ENCODE measurements at places on chromosomes 16 and 17. TPM values are rescaled to one million over a fixed set of nuclear protein-coding genes. Genes with fewer than 3 reads are reported as not detected.

PSKH1 gene
- 19.9 TPM for total RNA-seq

KRT31 gene
- total RNA-seq: not detected

MYH1 gene
- 1.9 TPM for total RNA-seq

GRCh38 chr16:59236804-59237458 lies 502.8 kb upstream of the GOT2 start:
- no peak for DNase-seq

GRCh38 chr17:15738066-15738465 lies 6.0 kb downstream of the TBC1D26 start:
- no peak for DNase-seq

DNA sequence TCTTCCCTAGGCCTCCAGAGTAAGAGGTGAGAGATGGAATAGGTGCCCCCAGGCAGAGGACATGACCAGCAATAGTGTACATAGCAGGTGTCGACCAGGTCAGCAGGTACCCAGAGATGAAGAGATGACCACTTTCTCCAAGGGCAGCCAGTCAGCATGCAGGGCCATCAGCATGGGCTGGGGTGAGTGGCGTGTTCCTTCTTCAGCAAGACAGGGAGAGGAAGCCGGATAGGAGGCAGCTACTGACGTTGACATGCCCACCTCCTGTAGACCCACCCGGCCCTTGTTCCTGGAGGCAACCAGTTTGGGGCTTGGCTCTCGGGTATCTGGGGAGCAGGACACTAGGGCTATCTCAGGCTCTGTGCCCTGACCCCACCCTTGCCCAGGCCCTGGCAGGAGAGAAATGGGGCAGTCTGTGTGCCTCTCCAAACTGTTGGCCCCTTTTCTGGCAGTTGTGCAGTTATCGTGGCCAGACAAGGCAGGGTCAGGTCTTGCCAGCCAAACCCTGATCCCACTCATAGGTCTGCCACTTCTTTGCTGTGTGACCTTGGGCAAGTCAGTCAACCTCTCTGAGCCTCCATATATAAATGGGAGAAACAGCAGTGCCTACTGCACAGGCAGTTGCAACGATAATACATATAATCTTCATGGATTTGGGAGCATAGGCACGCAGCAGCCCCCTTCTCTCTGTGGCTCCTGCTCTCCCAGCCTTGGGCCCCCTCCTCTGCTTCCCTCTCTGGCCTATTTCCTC lies 1.4 kb upstream of the NDRG4 start:
- DNase-seq: no peak

DNA sequence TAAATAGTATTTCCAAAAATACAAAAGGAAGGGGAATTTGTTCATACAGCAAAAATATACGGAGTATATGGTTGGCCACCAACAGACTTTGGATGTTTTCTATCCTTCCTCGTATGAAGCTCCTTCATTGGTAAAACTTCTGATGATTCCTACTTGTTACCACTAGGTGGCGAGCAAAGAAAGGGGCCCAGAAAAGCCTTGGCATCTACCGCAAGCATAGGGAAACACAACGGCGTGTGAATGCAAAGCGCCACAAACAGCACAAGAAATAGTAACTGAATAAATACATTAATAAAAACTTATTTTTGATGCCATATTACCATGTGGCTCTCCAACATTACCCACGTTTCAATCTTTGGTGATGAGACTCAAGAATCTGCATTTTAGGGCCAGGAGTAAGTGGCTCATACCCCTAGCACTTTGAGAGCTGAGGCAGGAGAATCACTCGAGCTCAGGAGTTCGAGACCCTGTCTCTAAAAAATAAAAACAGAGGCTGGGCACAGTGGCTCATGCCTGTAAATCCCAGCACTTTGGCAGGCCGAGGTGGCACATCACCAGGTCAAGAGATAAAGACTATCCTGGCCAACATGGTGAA lies 34.5 kb downstream of the YWHAE start:
- DNase-seq: peak; percentile 72

DNA sequence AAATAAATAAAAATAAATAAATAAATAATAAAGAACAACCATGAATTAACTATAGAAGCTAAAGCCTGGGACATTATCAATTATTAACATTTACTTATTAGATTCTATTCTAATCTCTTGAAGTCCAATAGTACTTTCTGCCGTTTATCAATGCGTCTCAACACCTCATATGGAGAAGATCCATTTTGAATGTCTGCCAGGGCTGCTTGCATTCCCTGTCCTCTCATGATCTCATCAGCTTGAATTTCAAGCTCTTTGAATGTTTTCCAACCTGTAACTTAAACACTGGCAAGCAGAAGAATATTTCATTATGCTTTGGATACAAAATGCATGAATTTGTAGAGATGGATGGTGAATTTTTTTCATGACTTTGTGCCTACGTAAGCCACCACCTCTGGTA lies 191.9 kb upstream of the ANKFN1 start:
- no peak for DNase-seq

- no peak for DNase-seq
Observed at GRCh38 chr16:89924925-89925307, 1.8 kb downstream of the TUBB3 start.

DNA sequence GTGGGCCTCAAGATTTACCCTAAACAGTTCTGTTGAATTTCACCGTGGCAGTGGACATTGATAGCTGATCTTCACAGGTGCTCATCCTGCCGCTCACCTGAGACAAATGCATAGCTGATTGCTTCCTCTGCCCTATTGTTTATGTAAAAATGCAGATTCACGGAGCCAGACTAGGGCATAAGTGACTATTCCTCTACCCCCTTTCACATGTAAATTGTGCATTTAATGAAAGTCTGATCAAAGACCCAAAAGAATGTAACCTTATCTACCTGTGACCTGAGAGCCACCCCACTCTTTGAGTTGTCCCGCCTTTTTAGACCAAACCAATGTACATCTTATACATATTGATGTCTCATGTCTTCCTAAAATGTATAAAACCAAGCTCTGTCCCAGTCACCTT lies 312.4 kb upstream of the CDH5 start:
- no peak for DNase-seq

- DNase-seq: no peak
Observed at GRCh38 chr17:55237268-55237667, 27.5 kb upstream of the HLF start.

GRCh38 chr16:89491238-89491869 lies 993 bp upstream of the ANKRD11 start:
- DNase-seq: no peak

GRCh38 chr17:76868669-76869495 lies 678 bp downstream of the MGAT5B start:
- DNase-seq: no peak

GRCh38 chr17:75773808-75774470 lies 8.9 kb upstream of the GALK1 start:
- DNase-seq: no peak

DNA sequence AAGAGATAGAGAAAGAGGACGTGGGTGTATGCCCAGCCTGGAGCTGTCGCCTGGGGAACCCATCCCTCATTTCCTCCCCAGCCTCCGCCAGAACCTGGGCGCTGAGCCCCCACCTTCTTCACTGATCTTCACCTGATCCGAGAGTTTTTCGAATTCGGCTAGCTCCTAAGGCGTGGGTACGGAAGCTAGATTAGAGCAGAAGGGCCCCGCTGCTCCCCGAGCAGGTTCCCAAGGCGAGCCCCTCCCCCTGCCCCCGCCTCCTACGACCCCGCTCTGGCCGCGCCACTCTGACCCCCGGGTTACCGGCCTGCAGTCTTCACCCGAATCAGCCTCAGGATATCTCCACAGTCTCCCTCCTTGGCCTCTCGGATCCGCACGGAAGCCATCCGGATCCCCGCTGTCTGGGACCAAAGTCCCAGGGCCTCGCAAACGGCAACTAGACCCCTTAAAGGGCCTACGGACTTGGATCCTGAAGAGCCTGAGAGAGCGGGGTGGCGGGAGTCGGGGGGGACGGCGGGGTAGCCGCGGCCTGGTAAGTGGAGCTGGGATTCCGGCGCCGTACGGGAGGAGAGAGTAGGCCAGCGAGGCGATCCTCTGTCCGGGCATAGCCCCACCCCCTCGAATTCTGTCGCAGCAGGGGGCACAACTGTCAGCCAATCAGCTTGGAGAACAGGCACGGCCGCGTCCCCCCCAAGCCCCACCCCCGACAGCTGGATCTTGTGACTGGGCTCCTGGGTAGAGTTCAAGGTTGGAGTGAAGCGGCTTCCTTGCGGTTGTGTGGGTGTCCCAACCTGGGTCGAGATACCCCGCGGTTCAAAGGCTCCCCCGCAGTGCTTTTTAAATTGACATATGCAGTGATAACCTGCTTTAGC lies at the start of gene SAT2:
SAT2 (minus strand) TSS at position 572 of the 872 bp plus-strand sequence; CDS start at position 386, 186 bp downstream.
- peak; percentile 98 for DNase-seq

- no peak for DNase-seq
Observed at GRCh38 chr16:85902366-85903155, 3.6 kb downstream of the IRF8 start.

- no peak for DNase-seq
Observed at GRCh38 chr16:89761304-89761922, 40.1 kb downstream of the ZNF276 start.

GRCh38 chr17:75521951-75522727 lies 3.4 kb upstream of the LLGL2 start:
- DNase-seq: no peak

- no peak for DNase-seq
Observed at GRCh38 chr17:9472094-9472493, 103.5 kb downstream of the STX8 start.

Data from adrenal gland (tissue), 19 donors.